Right renal pelvis (tissue), 4 donors: ENCODE measurements at places on chromosomes 5 and 9.

DNA sequence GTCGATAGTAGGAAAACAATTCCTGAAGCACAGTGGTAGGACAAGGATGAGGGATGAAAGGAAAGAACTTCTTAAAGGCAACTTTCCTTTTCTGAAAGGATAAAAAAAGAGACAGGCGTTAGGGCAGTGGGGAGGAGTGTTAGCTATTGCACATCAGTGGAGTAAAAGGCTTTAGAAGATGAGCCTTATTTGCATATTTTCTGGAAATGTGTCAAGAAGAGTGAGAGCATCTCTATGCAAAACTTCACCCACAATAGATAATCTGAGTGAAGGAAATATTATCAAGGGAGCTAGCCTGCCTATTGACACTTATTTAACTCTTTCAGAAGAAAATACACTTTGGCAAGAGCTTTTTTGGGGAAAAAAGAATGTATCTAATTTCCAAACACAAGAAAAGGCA, 151.6 kb downstream of the MACIR start:
- no peak for DNase-seq

DNA sequence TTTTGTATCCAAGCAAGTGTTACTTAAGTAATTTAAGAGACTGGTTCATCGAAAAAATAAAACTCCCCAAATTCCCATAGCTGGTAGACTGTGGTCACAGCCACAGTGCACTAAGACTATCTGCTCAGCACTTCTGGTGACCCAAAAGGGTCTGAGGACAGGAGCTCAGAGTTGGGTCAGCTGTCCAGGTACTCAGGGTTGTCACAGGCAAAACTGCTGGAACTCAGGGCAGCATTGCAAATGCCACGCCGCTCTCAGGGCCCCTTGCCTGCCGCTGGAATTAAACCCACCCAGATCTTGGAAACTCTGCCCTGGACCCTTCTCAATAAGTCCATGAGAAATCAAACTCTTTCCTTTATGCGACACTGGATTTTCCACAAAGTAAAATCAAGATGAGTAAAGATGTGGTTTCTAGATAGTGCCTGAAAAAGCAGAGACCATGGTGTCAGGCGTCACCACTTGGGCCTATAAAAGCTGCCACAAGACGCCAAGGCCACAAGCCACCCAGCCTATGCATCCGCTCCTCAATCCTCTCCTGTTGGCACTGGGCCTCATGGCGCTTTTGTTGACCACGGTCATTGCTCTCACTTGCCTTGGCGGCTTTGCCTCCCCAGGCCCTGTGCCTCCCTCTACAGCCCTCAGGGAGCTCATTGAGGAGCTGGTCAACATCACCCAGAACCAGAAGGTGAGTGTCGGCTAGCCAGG, at the start of gene IL13:
Gene IL13 (plus strand): TSS at position 498 of the 705 bp plus-strand sequence. CDS start 14 bp downstream, at position 512.
- DNase-seq = no peak

GRCh38 chr9:107466826-107467225, 22.7 kb downstream of the KLF4 start:
- no peak for DNase-seq

GRCh38 chr5:87650284-87650683, 237.6 kb upstream of the CCNH start:
- no peak for DNase-seq

DNA sequence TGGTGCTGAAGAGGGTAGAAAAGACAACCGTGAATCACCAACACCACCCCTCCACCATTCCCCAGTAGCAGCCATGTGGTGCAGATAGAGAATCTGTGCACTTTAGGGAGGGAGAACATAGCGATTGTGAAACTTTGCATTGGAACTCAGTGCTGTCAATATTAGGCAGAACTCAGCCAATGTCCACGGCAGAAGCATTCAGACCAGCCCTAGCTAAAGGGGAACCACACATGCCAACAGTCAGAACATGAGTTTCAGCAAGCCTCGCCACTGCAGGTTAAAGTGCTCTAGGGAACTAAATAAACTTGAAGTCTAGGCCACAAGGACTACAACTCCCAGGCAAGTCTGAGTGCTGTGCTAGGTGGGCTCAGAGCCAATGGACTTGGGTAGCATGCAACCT, 38.5 kb upstream of the DEPDC1B start:
- DNase-seq = no peak

- no peak for DNase-seq
Measured at GRCh38 chr5:59543821-59544442, 349.6 kb downstream of the PDE4D start.

GRCh38 chr5:64221911-64222310, 56.3 kb downstream of the RNF180 start:
- DNase-seq = no peak

- no peak for DNase-seq
Measured at GRCh38 chr9:4152876-4153275, 147.0 kb downstream of the GLIS3 start.

DNA sequence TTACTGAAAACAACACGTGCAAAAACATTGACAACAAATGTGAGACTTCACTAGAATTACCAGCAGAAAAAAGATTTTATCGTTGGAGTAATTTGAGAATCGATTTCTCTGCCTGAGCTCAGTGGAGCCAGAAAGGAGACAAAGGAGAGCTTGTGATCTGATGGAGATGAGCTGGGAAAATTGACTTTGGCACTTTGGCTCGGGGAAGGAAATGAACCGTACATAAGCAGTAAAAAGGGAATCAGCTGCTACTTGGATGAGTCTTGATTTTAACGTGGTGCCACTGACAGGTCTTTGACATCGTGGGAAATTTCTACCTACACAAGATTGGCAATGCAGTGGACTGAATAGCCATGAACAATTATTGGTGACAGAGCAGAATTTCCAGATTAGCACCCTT, 244.7 kb upstream of the RPS23 start:
- DNase-seq = no peak

- no peak for DNase-seq
Measured at GRCh38 chr5:59055745-59056448, 473.0 kb downstream of the RAB3C start.

GRCh38 chr5:173655196-173655797, 38.8 kb upstream of the BOD1 start:
- no peak for DNase-seq

DNA sequence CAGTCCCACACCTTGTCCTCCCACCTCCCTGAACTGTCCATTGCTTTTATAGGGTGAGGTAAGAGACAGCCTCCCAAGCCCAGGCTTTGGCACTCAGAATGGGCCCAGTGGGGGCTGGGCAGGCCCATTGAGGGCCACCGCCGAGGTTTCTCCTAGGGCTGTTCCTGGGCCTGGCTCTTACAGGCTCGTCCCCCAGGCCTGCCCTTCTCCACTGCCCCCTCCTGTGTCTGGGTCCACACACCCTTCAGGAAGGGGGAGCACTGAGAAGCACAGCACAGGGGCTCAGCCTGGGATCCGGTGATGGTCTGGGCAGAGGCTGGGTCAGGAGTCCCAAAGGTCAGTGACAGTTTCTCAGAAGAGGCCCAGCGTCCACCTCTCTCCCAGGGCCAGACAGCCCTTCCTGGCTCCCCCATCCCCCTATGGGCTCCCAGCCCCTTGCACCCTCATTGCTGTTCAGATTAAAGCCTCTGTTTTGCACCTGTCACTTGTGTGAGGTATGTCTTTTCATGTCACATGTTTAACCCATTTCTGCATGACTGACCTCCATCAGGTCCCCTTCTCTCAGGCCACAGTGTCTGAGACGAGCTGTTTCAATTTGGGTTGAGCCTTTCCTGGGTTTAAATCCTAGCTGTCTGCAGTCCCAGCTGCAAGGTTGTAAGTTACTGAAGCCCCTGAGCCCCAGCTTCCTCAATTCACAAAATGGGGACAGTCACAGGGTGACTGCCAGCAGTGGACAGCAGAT, 29.4 kb downstream of the IER5L start:
- DNase-seq = no peak

DNA sequence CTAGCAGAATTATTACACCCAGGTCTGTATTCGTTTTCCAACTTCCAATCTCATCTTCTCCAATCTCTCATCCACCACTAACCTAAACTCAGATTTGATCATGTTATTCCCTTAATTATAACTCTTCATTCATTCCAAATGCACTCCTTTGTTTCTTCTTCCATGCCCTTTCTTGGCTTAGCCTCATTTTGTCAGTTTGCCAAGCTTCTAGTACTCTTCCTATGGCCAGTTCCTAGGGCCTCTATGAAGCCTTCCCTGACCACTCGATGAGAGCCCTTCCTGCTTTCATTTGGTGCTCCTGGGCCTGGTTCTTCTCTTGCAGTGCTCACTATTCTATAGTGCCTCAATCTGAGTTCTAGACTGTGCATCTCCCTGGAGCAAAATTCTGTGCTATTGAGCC, 5.8 kb downstream of the FAM219A start:
- no peak for DNase-seq

DNA sequence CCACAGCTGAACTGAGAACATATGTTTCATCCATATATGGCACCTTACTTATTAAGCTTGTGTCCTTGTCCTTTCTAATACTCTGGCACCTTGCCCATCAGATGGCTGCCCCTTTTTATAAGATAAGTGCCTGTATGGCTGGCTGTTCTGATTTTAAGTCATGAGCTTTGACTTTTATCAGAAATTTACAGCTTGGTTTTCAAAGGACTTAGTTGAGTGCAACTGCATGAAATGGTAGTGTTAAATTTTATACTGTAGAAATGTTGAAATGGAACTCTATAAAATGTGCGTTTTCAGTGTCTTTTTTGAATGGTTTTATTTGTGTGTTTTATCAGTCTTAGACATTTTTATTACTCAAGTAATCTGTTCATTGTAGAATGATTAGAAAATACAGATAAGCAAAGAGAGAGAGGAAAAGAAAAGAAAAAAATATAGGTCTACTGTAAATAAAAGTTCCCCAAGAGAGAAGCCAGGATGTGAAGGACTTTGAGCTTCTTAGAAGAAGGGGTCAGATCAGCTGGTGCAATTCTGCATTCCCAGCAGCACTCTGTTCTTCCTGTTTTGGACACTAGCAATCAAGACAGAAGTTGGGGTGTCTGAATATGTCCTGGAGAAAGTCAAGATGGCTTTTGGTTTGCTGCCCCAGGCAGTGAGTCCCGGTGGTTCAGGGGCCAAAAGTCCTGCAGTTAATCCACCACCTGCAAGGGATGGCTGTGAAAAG, 38.9 kb downstream of the ARHGAP26 start:
- no peak for DNase-seq

GRCh38 chr5:8864053-8864452, 681.8 kb downstream of the SEMA5A start:
- DNase-seq = no peak

- no peak for DNase-seq
Measured at GRCh38 chr5:74765201-74765600, 1.7 kb downstream of the GFM2 start.

- no peak for DNase-seq
Measured at GRCh38 chr9:23820451-23821374, 5.3 kb downstream of the ELAVL2 start.

GRCh38 chr5:103270581-103270980, 12.0 kb downstream of the MACIR start:
- no peak for DNase-seq

GRCh38 chr5:154627698-154628678, 127.2 kb upstream of the LARP1 start:
- no peak for DNase-seq

DNA sequence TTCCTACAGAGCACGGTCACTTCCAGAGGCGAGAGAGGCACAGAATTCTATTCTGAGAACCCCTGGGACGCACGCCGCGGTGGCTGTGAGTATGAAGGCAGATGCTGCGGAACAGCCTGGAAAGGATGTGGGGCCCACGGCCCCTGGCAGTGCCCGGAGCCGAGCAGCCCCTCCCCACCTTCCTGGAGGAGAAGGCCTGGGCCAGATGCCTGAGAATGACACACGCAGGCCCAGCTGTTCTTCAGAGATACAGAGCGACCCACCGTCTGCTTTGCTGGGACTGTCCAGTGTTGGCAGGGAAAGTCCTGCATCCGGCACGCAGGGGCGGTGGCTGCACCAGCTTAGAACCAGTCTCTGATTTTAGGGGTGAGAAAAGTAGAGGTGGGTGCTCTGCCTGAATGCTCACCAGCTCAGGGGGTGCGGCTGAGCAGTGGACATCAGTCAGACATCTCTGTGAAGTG, 116.7 kb upstream of the LPCAT1 start:
- DNase-seq = no peak

- DNase-seq = no peak
Measured at GRCh38 chr5:14415024-14415697, 166.4 kb upstream of the OTULINL start.

DNA sequence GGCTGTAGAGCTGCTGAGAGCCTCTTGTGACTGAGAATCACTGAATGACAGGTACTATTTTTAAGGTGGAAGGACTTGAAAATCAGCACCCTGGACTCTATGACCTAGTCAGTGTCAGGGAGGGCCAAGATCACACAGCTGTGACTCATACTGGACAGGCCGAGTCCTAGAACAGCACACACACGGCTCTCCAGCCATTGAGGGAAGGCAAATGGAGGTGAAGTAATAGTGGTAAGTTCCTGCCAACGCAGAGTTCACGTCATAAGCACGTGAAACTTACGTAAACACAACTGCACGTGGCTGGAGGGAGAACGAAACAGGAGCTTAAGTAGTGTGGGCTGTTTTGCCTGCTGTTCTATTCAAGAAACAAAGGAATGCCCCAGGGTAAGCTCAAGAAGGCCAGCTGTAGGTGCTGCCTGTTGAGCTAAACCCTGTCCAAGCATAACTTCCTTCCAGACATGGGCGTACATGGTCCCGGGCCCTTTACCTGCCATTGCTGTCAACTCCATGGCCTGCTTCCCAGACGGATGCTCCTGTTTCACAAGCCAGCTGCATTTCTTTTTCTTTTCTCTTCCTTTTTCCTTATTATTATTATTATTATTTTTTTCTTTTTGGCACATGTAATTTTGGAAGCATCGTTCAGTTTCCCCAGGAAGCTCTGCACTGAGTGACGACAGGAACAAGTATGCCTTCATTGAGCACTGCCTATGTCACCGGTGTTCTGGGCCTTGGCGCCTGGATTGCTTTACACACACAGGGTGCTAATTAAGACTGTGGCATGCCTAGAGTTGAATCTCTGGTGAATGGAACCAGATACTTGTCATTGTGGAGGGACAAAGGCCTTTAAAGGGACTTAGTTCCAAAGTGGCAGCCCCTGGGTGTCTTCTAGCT, 10.2 kb upstream of the LCP2 start:
- DNase-seq = no peak

- no peak for DNase-seq
Measured at GRCh38 chr5:57784121-57784520, 301.5 kb upstream of the ACTBL2 start.

- DNase-seq = no peak
Measured at GRCh38 chr9:137319011-137319738, 17.1 kb upstream of the NRARP start.
